ENCODE measurements at places on chromosomes 5 and 9.

DNA sequence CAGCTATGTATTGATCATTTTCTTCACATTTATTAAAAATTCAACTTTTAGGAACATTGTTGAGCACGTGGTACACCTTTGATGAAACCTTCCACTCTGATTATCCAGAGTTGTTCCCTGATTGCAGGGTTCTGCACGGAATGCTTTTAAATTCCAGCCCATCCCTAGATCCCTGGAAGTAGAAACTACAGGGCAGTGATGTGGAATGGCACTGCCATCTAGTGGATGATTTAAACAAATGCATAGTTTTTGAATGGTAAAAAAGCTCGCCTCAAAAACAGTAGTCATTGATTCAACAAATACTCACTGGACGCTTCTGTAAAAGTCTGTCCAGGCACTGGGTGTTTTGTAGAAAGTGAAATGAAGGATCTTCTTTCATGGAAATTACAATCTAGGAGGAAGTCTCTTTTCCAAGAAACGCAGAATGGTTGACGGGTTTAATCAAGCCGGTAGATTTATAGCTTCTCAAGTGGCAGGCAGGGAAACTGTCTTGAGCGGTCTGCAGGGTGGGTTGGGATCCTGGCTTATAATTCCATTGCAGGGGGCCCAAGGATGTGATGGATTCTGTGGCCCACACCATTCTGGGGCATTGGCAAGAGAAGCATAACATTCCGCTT, 118.4 kb downstream of the ARHGAP26 start:
- peak; percentile 13 for DNase-seq

DNA sequence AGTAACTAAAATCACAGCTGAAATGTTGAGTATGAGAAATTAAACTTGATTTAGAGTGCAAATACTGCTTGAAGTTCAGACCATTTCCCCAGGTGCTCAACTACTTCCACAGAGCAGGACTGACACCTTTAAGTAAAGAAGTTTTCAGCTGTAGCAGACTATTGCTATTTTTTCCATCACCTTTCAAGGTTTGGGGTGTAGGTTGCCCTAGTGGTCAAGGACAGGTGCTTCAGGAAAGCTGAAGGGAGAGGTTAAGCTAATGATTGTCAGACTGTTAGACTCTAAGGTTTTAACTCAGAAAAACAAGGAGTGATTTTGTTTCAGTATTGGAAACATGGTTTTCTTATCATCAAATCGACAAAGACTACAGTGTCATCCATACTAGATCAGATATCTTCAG, 162.1 kb downstream of the CCDC192 start:
- no peak for DNase-seq

DNA sequence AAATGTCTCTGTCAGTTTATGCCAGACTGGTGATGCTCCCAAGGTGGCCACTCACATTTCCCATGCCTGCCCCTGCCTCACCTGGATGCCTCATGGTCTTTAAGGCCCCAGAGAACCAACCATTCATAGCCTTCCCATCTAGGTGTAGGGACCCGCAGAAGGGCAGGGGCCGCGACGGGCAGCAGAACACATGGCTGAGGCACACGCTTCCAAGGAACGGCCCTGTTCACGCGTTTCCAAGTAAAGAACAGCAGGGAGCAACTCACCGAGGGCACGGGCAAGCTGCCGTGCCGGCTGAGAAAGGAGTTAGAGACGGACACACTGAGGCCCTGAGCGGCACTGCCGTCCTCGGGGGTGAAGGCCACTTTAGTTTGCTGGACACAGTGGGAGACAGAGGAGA, 73.5 kb downstream of the PRRT1B start:
- DNase-seq, result no peak

DNA sequence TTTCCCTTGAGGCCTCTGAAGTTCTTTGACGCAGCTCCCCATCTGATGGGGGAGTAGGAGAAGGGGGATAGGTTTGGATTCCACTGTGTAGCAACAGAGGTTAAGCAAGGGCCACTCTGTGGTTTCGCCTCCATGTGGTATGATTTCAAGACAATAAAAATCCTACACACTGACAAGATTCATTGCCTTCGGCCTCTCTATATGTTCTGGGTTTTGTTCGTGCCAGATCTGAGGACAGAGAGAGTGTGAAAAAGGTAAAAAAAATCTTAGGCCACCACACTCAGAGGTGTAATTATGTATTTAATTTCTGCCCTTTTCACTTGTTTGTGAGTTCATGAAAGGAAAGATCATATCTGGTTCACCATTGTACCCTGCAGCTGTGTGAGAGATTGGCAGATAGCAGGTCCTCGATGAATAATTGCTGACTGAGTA, 715.2 kb upstream of the ZNF608 start:
- DNase-seq, result no peak

GRCh38 chr9:77735494-77735893, 87.4 kb upstream of the GNA14 start:
- no peak for DNase-seq

GRCh38 chr9:133059623-133060022, 2.2 kb upstream of the CEL start:
- no peak for DNase-seq

GRCh38 chr5:180135967-180136629, 64.5 kb upstream of the RNF130 start:
- DNase-seq, result no peak

GRCh38 chr5:74595143-74595925, 45.2 kb downstream of the ENC1 start:
- no peak for DNase-seq

- DNase-seq, result no peak
Measured at GRCh38 chr5:89299998-89300397, 417.0 kb upstream of the MEF2C start.

- DNase-seq, result no peak
Measured at GRCh38 chr5:60494635-60495034, 205.3 kb downstream of the DEPDC1B start.

- no peak for DNase-seq
Measured at GRCh38 chr5:39371367-39371635, 7.0 kb upstream of the C9 start.

DNA sequence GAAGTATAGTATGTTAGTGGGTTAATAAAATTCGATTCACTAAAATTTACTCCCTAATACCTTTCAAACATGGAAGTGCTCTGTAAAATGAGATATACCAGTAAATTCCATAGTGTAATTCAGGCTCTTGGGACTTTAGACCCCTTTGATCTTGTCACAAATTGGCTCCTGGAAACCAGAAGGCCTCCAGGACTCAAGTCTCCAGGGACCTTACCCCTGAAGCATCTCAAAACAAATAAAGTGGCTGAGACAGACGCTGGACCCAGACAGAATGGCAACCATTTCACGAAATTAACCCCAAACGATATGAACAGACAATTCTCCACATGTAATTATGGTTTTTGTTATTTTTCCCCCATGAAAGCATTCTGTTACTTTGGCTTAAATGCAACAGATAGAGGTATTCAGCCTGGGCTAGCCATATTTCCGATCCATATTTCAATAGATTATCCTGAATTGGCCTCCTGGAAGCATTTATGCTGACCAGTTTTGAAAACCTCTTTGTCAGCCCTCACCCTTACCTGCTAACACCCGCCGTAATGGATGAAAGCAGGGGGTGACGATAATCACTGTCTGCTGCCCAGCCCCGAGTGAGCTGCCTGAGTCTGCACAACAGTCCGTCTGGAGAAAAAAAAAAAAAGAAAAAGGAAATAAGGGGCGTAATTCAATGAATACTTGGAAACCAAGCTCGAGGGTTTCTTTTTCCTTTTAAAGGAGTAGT, 34.1 kb upstream of the EFNA5 start:
- no peak for DNase-seq

- DNase-seq, result no peak
Measured at GRCh38 chr5:3789519-3790193, 194.0 kb downstream of the IRX1 start.

GRCh38 chr5:135400866-135401265, 1.8 kb upstream of the MACROH2A1 start:
- no peak for DNase-seq

- DNase-seq, result no peak
Measured at GRCh38 chr5:156103155-156103885, 223.6 kb upstream of the SGCD start.

DNA sequence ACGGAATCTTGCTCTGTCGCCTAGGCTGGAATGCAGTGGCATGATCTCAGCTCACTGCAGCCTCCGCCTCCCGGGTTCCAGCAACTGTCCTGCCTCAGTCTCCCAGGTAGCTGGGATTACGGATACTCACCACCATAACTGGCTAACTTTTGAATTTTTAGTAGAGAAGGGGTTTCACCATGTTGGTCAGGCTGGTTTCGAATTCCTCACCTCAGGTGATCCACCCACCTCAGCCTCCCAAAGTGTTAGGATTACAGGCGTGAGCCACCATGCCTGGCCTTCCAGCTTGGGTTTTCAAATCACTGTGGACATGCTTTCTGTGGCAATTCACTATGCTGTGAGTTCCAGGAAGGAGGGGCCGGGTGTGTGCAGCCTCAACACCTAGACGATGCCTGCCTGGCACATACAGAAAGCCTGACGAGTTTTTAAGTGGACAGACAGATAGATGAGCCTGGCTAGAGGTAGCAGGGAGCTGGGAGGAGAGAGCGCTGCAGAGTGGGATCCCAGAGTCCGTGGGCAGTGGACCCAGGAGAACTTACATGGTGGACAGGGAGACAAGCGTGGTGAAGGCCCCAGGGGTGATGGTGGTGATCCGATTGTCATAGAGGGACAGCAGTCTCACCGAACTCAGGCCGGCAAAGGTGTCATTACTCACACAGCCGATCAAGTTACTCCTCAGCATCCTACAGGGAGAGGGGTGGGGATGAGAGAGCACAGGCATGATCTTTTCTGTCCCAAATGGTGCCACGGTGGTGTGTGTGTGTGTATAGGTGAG, 173.4 kb upstream of the PANK3 start:
- DNase-seq, result no peak

- DNase-seq, result no peak
Measured at GRCh38 chr5:117881426-117882230, 1106.7 kb downstream of the DTWD2 start.

GRCh38 chr5:173727839-173728778, 111.7 kb upstream of the BOD1 start:
- DNase-seq, result no peak

GRCh38 chr9:33289936-33290246, 425 bp upstream of the NFX1 start:
- no peak for DNase-seq

DNA sequence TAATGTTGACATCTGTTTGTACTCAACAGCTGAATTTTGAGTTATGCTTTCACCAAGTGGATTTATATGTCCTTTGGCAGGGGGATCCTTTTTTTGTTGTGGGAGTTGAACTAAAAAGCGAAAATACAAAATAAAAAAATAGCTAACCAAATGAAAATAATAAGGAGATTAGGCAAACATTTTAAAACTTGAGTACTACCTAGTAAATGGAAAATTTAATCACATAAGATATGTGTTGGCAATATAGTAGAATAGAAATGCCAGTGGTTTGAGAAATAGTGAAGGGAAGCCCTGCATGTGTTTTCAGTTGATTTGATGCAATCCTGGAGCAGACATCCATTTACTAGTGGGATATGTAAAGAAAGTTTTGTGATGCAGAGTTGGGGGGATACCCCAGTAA, 98.0 kb downstream of the RASGRF2 start:
- no peak for DNase-seq

GRCh38 chr5:38319491-38319890, 61.1 kb downstream of the EGFLAM start:
- no peak for DNase-seq

DNA sequence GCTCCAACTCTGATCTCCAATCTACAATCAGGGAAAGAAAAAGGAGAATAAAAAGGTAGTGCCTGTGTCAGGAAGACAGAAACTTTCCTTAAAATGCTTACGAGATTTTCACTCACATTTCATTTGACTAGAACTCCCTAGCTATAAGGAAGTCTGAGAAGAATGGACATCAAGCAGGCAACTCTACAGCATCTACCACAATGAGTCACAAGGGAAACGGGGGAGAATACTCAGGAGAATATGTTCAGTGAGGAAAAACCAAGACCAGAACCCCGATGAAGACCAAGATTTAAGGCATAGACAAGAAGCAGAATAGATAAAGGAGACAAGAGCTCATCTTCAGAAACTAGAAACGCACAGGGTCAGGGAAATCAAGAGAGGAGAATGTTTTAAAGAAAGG, 9.0 kb upstream of the SETD9 start:
- DNase-seq, result no peak

DNA sequence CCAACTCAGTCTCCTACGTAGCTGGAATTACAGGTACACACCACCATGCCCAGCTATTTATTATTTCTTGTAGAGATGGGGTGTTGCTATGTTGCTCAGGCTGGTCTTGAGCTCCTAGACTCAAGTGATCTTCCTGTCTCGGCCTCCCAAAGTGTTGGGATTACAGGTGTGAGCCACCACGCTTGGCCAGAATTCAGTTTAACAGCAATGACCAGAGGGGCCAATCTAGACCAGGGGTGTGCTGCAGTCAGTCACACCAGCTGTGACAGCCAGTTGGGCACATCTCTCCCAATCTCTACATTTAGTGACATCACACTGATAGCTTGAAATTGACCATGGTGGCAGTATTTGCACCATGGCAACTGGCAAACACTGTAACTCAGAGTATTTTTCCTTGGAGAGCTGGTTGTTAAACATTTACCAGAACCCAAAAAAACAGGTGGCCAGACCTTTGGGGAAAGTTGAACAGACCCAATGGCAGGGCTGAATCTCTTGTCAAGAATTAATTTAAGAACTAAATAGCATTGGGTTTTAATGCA, 67.7 kb upstream of the UBTD2 start:
- no peak for DNase-seq

- DNase-seq, result no peak
Measured at GRCh38 chr9:127170652-127171051, 48.2 kb upstream of the ANGPTL2 start.

GRCh38 chr9:119963258-119963797, 594.1 kb upstream of the BRINP1 start:
- DNase-seq, result no peak

DNA sequence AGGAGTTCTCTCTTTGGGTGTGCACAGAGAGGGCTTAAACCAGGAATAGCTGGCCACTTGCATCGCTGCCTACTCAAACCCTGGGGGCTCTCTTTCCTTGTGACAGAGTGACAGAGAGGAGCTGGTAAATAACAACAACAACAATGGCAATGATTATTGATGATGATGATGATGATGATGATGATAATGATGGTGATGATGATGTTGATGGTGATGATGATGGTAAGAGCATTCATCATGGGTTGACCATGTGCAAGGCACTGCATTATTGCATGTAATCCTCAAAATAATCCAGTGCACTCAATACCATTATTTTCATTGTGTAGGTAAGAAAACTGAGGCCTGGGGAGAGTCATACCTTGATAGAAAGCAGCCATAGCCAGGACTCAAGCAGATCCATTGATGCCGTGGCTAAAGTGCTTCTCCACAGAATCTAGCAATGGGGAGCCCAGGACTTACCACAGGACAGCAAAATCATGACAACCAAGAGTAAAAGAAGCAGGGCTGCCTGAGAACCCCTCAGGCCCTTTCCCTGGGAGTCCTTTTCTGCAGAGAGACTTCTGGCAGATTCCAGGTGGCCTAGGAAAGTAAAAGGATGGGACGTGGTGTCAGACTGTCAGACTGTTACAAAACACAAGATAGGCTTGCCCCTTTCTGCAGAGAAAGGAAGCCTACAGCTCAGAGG, 4.8 kb downstream of the FOXI1 start:
- DNase-seq, result no peak

Data from activated CD4-positive, alpha-beta T cell treated with anti-CD3 and anti-CD28 coated beads for 48 hours (primary cell).